ENCODE measurements at places on chromosomes 6 and 20. TPM values are rescaled to one million over a fixed set of nuclear protein-coding genes. Genes with fewer than 3 reads are reported as not detected.

GTF3C6 gene
- 67.1 TPM for total RNA-seq

TOX2 gene
- total RNA-seq, result 0.37 TPM

SIRPA gene
- 74.7 TPM for total RNA-seq

MRPS18A gene
- 80.8 TPM for total RNA-seq

BTBD9 gene
- 10.3 TPM for total RNA-seq

DNA sequence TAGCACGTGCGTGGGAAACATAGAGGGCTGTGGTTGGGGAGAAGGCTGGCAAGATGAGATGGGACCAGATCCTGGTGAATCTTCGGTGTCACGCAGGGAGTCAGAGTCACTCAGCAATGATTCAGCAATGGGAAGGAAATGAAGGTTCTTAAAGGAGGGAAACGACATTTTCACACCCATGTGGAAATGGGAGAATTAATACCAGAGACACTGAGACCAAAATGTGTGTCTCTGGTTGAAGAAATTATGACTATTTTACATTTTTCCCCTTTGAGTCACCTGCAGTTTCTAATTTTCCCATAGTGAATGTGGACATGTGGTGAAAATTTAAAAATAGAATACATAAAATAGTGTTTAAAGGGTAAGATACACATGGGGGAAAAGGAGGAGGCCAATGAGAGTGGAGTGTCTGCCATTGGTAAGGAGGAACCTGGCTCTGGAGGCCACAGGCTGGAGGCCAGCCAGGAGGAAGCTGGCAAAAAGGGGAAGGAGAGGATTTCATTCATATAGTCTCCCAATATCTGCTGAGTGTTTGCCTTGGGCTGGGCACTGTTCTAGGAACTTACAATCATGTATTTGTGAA is 17.5 kb downstream of the NRN1 start:
- no peak for DNase-seq

DNA sequence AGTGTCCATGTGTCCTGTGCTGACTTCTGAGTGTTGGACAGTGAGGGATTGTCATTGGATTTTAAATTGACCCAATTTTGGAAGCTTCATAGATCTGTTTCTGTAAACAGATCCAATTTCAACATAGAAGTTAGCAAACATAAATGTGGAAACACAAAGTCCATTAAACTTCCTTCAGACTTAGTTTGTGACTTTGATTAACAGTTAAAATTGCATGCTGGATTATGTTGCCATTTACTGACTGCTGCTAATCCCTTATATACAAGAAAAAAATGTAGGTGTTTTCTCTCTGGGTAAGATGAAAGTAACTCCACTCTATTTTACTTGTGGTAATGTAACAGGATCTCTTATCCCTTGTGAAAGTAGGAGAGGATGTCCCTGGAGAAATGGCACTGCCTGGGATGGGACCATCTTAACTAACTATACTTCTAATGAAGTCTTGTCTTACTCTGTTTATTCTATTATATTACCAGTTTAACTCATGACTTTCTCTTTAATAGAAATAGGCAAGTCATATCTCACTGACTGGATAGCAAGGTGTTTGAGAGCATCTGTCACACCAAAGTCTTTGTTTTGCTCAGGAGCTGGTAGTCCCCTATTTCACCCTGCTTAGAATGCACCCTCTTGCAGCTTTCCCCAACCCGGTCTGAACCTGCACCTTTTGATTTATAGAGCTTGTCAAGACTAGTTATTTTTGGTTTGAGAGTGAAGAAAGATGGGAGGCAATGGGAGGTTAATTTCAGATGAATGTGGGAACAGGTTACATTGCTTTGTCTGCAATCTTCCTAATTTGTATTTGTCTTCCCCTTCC is 7.2 kb downstream of the TPX2 start:
- no peak for DNase-seq

DNA sequence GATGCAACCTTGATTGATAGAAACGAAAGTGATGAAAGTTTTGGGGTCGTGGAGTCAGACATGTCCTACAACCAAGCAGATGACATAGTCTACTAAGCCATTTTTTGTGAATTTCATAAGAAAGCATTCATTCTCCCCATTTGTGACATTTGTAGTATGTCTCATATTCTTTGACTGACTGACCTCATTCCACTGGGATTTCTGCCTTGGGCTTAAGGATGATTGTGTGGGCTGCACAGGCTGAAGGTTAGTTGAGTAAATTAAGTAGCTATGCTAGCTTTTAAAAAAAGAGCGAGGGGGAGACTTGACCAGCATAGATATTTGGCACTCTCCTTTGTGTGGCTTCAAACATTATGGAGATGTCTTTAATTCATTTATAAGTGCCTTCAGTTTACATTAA is 28.9 kb downstream of the STMND1 start:
- no peak for DNase-seq

GRCh38 chr20:7291323-7291943 is 523.9 kb downstream of the BMP2 start:
- DNase-seq, result no peak

DNA sequence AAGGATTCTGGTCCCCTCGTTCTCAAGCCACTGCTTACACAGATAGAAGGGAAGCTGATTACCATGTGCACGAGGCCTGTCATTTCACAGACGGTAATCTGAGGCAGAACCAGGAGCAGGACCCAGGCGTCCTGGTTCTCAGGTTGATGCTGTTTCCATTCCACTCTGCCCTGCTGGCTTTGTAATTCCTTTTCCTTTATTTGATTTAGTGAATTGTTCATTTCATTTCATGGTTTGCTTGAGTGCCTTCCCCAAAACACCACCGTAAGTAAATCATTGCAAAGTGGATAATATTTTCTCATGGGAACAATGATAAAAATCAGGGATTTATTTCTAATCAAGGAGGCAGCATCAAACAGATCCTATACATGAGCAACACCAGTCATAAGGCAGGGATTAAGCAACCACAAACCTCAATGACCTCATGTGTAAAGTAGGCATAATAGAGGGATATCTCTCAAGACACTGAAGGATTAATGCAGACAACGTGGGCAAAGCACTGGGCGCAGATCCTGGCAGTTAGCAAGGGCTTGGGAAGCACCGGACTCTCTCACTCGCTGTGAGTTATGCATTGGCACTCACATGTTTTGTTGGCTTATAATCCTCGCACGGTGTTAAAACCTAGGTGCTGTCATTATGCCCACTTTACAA is 229.5 kb upstream of the FOXQ1 start:
- peak; percentile 96 for DNase-seq

- no peak for DNase-seq
Observed at GRCh38 chr20:3661060-3661813, 2.0 kb downstream of the GFRA4 start.

DNA sequence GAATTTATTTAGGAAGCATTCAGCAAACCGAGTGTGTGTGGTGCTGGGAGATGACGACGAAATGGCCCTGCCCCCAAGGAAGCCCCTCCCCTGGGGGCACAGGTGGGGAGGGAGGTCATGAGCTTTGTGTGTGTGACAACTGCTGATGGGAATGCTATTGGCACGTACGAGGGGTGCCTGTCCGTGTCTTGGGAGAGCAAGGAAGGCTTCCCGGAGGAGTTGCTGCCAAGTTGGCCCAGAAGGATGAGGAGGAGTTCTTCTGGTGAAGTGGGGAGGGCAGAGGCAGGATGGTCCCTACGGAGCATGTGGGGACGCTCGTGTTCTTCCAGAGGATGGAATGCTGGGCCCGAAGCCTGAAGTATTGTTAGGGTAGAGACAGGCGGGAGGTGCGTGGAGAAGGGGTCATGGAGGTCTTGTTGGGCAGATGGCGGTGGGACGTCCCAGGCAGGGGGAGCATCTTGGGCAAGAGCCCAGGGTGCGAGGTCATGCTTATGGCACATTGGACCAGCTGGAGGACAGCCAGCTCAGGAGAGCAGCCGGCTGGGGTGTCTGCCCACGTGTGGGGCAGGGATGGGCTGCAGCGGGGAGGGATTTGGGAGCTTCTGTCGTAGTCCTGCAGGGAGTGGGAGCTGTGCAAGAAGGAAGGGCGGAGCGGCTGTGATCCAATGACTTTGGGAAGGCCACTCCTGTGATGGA is 46.1 kb downstream of the SYNJ2 start:
- no peak for DNase-seq

GRCh38 chr6:62146954-62147853 is 138.8 kb downstream of the KHDRBS2 start:
- DNase-seq, result no peak

DNA sequence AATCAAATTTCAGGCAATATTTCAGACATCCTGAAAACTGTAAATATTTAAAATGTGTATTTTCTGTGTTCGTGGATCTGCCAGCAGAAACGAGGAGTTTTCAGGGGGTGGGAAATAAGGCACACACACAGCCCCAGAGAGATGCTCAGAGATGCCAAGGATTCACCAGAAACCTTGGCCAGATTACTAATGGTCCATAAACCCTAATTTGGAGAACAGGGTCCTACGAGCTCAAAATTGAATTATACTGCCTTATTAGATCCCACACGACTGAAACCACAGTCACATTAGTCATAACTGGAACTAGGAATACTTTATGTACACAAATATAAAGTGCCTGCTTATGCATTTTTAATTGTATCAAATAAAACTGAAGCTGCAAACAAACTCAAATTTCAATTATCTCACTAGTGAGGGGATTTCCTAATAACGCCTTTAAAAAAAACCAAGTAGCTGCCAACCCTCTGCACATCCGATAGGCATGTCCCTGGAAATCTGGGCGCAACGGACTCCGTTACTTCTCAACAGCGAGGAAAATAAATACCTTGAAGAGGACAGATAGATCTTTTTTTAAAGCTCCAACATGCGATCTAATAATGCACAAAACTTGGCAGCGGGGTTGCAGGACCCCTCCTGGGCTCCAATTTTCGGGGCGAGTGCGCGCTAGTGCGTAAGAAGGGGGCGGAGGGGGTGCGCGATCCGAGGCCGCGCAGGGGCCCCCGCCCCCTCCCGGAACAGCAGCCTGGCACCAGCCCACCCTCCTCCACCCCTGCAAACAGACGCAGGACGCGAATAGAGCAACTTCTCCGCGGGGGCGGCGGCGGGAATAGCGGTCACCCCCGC is 897 bp downstream of the CHD6 start:
- peak; percentile 49 for DNase-seq

- no peak for DNase-seq
Observed at GRCh38 chr20:22763257-22763906, 179.0 kb upstream of the FOXA2 start.

DNA sequence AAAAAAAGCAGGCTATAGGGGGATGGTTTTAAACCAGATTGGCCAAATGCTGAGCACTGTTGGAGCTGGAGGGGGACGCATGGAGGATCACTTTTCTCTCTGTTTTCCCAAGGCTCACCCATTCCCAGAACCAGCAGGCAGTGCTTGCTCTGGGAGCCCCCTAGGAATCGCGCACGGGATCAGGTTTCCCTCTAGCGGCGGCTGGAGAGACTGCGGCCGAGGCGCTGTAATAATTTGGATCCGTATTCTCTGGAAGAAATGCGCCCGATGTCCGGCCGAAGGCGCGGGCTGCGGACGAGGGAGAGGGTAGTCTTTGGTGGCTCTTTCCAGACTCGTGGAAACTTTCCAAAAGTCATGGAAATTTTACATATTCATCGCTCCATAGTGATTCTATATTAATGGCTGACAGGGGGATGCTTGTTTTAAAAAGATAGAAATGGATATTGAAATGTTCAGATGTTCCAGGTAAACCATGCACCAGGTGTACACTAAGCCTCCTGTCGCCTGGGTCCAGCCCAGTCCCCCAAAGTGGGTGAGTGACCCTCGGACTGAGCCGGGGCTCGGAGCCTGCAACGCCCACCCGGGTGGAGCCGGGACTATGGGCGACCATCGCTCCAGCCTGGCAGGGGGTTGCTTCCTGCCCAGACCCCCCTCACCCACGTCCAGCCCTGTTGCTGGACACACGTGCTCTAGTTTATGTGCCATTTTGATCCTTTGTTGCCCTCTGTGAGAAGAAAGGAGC is 78.7 kb upstream of the PHACTR3 start:
- peak; percentile 80 for DNase-seq

GRCh38 chr6:124536157-124536841 is 425.9 kb upstream of the RNF217 start:
- DNase-seq, result no peak

- DNase-seq, result no peak
Observed at GRCh38 chr6:138988469-138988834, 399 bp upstream of the REPS1 start.

- DNase-seq, result peak; percentile 49
Observed at GRCh38 chr20:57047281-57048026, 219.0 kb downstream of the BMP7 start.

DNA sequence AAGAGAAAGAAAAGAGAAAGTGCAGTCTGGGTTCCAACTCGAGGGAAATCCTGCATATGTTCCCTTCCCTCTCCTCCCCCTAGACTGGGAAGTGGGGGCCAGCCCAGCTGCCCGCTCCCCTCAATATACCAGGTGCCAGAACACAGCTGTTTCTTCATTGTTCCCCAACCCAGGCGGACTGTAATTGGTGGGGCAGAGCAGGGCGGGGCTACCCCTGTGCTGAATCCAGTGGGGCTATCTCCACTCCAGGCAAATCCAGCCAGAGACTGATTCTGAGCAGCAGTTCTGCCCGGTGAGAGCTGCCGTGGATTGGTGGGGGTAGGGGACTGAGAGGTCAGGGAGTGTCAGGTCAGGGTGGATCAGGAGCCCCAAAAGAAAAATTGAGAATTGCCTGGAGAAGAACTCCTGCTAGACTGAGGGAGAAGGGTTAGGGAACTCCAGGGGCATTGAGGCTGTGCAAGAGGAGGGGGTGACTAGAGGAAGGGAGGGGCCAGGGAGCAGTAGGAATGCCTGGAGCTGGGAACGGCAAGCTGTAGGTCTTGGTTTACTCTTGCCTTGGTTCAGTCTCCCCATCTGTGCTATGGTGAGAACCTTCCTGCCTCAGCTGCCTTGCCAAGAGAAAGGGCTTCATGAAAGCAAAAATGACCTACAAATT is at the start of gene MYMX:
MYMX (plus strand) TSS at position 250 of the 655 bp plus-strand sequence. CDS start 546 bp downstream, outside the sequence.
- no peak for DNase-seq

DNA sequence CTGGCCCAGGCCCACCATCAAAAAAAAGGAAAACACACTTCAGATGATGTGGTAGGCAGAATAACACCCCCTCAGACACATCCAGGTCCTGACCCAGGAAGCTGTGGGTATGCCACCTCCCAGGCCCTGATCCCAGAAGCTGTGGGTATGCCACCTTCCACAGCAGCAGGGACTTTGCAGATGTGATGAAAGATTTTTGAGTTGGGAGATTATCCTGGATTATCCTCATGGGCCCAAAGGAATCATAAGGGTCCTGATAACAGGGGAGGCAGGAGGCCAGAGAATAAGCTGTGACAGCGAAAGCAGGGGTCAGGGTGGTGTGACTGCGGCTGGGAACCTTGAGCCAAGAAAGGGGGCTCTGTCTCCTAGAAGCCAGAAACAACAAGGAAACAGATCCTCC is 55.0 kb downstream of the BMP7 start:
- DNase-seq, result no peak
